Substantia nigra (tissue), 51 donors: ENCODE measurements at places on chromosomes 13 and 19.

DNA sequence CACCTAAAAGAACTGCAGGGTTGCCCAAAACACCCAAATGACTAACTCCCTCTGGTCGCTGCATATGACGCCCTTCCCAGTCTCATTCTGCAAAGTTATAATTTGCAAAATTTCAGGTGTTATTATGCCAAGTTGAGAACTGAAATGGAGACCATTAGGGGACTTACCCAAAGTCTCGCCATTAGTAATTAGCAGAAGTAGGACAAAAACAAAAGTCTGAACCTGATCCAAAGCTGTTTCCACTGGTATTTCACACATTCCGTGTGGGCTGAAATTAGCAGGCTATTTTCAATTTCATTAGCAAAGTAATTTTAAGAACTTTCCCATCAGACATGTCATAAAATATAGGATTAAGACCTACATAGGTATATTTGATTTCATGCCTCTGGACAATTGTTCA lies 6.8 kb downstream of the RUBCNL start:
- DNase-seq = no peak

- no peak for DNase-seq
These were observed 685 bp downstream of the VWA8 start for GRCh38 chr13:41960211-41960636.

DNA sequence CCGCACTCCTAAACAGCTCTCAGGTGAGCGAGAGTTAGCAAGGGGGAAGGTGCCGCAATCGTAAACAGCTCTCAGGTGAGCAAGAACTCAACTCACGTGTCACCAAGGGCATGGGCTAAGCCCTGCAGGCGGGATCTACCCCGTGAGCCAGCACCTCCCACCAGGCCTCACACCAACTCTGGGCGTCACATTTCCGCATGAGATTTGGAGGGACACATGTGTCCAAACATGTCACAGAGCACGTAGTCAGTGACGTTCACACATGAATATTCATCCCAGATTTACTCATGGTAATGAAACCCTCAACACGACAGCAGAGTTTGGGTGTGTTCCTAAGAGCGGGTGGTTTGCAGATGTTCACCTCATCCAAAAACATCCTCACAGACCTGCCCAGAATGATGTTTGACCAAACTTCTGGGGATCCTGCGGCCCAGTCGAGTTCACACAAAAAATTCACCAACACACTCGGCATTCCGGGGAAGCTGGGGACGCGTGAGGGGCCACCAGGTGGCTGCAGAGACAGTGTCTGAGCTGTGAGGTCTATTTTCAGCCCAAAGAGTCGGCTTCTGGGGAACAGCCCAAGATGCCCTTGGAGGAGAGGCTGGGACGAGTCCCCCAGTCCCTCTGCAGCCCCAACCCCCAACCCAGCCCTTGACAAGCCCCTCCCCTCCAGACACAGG lies 19.6 kb downstream of the C2CD4C start:
- DNase-seq = no peak

DNA sequence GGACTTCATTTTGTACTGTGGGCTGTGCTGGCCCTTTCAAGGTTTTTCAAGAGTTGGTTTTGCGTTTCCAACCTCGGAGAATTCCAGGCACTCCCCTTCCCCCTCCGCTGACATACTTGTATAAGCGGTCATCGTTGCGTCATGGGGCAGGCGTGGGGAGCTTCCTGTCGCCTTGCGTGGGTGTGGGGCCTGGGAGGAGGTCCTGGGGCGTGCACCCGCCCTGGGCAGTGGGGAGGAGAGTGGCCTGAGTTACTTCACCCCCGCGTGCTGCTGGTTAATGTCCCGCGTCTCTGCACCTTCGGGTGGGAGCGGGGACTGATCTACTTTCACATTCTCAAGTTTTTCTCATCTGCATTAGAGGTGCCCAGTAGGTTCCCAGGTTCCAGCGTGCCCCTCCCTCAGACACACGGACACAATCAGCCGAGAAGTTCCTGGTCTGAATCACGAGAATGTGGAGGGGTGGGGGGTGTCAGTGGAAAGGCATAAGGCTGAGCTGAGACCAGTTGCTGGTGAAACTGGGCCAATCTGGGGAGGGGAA lies 4.1 kb downstream of the IER2 start:
- no peak for DNase-seq

- no peak for DNase-seq
These were observed 5.9 kb downstream of the COL4A1 start for GRCh38 chr13:110301083-110301482.

GRCh38 chr13:113150550-113151365 lies 7.7 kb upstream of the PROZ start:
- no peak for DNase-seq

DNA sequence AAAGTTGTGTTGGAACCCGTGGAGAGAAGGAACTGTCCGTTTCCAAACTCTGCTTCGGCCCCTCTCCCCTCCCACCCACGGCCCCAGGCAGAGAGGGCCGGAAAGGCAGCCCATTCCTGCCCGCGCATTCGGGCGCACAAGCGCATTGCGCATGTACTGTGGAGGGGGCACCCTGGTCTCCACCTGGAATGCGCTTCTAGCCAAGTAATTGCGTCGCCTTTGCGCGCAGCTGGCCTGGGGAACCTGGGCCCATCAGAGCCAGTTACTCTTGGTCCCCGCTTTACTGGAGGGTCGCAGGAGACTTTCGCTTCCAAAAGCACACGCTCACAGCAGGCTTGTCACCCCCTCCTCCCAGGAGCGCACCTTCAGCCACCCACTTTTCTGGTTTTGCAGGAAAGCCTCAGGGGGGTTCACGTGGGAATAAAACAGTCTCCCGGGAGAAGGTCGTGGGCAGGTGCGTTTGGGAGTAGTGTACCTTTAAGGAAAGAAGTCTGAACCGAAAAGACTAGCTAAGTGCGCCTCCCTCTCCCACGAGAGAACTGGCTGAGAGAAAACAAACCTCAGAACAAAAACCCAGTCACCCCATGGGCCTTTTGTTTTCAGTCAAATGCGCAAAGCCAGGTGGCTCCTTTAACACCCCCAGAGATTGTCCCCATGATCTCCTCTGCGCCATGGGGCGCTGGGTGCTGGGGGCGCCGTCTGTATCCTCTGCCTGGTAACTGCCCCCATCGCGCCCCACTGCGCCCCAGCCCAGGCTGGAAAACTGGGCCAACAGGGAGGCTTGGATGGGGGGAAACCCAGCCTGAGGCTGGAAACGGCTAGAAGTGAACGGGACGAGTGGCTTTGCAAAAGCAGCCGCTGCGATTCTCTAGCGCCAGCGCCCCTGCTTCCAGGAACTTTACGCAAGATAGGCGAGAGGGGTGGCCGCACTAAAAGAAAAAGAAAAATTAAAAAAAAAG lies 28.5 kb downstream of the GSX1 start:
- DNase-seq = no peak

GRCh38 chr13:75309981-75310580 lies 171.9 kb downstream of the TBC1D4 start:
- no peak for DNase-seq

- DNase-seq = no peak
These were observed 7.7 kb downstream of the AP1M1 start for GRCh38 chr19:16205205-16206045.

DNA sequence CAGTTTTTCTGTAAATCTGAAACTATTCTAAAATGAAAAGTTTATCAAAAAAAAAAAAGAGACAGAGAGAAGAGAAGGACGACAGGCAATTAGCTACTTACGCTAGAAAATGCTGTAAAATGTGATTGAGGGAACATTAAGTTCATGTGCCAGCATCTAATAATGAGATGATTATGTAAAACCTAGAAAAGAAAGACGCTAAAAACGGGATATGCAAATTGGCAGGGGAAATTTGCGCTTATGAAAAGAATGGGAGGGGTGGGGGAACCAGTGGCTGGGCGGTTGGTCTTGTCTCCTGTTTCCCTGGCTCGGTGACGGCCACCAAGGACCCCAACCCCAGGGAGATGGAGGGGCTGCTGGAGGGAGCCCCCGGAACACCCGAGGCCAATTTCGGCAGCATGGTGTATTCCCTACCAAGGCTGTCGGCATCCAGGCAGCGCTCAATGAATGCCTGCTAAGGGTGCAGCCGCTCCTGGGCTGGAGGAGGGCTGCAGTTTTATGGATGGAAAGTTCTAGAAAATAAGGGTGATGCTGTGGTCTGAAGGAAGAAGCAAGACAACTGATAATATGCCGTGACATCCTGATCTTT lies 34.2 kb downstream of the GNG7 start:
- DNase-seq = no peak

DNA sequence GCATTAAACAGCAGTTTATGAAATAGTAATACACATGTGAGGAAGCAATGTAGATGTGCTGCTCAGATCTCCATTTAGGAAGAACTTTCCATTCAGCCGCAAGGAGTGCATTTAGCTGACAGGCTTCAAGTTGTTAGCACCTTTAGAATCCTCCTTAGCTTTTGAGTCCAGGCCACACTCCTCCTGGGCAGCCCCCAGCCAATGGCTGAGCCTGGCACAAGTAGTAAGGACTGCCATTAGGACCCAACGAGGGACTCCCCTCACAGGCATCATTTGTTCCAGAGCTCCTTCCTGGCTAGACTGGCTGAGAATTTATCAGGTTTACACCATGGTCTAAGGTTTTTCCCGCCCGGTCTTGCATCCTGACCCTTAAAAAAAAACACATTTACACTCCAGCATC lies 201.4 kb downstream of the DIAPH3 start:
- no peak for DNase-seq

DNA sequence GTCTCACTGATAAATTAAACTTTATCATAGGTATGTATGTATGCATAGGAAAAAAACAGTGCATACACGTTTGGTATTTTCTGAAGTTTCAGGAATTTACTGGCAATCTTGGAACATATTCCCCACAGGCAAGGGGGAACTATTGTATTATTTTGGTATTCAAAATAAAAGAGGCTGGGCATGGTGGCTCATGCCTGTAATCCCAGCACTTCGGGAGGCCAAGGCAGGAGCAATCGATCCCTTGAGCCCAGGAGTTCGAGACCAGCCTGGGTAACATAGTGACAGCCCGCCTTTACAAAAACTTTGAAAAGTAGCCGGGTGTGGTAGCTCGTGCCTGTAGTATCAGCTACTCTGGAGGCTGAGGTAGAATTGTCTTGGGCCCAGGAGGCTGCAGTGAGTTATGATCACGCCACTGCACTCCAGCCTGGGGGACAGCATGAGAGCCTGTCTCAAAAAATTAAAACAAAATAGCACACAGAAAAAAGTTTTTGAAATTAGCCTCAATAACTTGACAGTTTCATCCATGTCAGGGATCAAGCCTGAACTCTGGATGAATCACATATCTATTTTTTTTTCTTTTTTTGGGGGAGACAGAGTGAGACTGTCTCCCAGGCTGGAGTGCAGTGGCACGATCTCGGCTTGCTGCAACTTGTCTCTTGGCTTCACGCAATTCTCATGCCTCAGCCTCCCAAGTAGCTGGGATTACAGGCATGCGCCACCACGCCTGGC lies 29.1 kb upstream of the HOMER3 start:
- no peak for DNase-seq

DNA sequence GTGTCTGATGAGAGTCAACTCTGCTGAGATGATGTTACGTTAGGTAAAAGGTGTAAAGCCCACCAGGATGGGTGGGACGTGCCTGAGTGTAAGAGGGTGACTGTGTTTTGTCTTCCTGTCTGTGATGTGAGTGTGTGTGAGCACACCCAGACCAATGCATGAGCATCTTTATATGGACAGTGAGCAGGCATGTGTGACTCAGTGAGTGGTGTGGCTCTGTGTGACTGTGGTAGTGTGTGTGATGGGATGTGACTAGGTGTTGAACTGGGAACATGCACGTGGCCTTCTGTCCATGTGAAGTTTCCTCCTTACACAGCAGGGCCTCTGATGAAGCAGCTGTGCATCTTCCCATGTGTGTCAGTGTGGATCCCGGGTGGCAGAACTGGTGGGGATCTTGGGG lies 17.8 kb upstream of the LGALS16 start:
- no peak for DNase-seq

GRCh38 chr19:30167206-30167868 lies 204.8 kb upstream of the ZNF536 start:
- no peak for DNase-seq

DNA sequence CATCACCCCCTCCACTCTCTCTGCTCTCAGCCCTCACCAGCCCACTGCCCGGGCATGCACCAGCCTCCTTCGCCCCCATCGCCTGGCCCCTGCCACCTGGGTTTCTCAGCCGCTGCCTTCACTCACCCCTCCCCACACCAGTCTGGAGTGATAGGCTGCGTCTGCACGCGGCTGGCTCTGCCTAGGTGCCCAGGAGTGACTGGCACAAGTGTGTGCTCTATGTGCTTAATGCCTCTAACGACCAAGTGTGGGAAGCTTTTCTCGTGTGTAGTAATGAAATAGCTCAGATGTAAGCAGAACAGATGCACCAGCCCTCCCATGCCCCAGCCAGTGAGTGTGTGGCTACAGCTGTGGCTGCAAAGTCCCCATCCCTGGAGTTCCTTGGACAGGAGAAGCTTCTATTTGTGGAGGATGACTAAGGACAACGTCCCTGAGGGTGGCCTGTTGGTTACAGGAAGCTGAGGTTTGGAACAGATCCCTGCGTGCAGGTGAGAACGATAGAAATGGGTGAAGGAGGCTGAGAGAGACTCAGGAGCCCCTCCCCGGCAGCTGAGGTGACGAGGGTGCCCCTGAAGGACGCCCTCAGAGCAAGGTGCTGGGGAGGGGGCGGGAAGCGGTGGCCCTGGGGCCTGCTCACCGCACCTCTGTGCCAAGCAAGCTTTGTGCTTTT lies 35.6 kb downstream of the ATP11A start:
- DNase-seq = no peak

DNA sequence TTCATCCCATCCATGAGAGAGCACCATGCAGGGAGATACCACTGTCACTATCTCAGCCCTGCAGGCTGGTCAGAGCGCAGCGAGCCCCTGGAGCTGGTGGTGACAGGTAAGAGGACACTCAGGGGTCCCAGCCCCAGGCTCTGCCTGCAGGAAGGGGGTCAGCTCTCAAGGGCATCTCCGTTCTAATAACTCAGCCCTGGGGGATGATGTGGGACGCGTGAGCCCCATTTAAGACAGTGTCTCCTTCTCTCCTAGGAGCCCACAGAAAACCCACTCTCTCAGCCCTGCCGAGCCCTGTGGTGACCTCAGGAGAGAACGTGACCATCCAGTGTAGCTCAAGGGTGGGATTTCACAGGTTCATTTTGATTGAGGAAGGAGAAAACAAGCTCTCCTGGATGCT lies 15.5 kb upstream of the KIR3DL3 start:
- DNase-seq = no peak

DNA sequence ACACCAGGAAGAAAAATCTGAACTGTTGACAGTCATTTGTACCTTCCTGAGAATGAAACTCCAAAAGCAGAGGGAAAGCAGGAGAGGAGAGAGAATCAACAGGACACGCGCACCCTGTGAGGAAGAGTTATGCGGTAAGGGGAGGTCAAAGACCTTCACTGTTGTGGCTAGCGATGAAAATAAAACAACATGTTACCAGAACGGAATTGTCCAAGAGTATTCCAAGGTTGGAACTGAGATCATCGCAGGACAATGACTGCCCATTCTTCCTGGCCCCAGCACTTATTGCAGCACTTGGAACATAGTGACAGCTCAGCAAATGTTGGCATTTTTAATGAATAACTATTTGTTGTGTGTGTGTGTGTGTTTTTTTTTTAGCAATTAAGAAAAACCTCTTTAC lies 176.0 kb upstream of the TSC22D1 start:
- DNase-seq = no peak
